CD14-positive monocyte (primary cell): ENCODE measurements at places on chromosomes 16 and 17. TPM values are rescaled to one million over a fixed set of nuclear protein-coding genes. Genes with fewer than 3 reads are reported as not detected.

GRCh38 chr17:20073055-20073979 lies 64.2 kb downstream of the SPECC1 start:
- peak; percentile 74 for DNase-seq

DNA sequence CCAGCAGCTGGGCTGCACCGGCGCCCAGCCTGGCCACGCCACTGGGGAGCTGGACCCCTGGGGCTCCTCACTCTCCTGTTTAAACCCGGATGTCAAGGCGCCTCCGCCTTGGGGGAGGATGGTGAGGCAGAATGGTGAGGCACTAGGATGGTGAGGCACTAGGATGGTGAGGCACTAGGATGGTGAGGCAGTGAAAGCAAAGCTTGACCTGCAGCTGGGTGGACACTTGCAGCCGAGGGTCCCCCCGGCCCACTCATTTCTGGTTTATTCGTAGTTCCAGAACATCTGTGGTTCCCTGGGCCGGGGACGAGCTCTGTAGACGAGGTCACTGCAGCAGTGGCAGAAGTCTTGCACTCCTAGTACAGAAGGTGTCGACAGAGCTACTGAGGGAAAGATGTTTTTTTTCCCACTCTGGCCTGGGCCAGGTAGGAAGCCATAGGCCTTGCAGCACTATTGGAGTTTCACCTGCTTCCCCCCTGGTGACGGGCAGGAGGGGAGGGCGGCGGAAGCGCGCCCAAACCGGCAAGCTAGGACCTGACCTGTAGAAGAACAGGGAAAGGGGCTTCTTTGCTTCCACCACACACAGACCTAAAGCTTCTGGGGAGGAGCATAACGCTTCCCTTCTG lies 1.1 kb upstream of the HNF1B start:
- no peak for DNase-seq

Gene PSME3IP1
- polyA plus RNA-seq: 78.6 TPM

GRCh38 chr16:72246423-72246822 lies 74.5 kb upstream of the PMFBP1 start:
- no peak for DNase-seq

Gene CFAP119
- polyA plus RNA-seq: 3.5 TPM

DNA sequence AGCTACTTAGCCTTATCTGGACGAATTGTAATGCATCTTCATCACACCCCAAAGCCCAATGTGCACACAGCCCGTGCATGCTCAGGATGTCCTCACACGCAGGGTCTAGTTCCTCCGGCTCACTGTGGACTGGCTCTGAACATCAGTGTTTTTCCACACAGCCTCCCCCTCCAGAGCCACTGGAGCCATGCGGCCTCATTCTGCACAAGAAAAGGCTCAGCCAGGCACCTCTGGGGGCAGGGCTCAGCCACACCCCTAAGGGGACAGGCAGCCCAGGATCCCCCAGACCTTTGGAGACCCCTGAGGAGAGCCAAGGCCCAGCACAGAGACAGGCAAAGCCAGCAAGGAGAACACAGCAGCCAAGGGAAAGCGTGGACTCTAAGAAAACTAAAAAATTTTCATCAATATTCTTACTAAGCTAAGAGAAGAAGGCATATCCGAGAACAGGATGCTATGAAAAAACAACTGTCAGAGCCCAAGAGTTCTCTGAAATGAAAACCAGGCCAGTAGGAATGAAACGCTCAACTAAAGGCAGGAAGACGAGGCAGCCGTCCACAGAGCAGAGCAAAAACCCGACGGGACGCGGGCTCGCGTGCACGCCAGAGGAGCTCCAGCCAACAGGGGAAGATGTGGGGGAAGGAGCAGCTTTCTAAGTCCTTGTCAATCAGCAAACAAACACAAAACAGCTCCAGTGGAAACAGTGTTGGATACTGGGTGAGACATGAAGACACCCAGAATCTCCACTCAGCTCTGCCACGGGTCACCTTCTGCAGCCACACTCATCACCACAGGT lies 34.5 kb downstream of the MAP1LC3B start:
- DNase-seq: no peak

Gene LLGL2
- 4.8 TPM for polyA plus RNA-seq
